ENCODE measurements at places on chromosomes 6 and 20. TPM values are rescaled to one million over a fixed set of nuclear protein-coding genes. Genes with fewer than 3 reads are reported as not detected.
A peak's percentile ranks its signal among the peaks of the same experiment; 100 is the strongest.

The CLPSL1 gene
- not detected for total RNA-seq

The SRSF12 gene
- not detected for total RNA-seq

The CPXM1 gene
- 1.1 TPM for total RNA-seq

The PAQR8 gene
- total RNA-seq, result 9.1 TPM

The MYT1 gene
- not detected for total RNA-seq

The HLA-DOA gene
- total RNA-seq, result 26.4 TPM

GRCh38 chr20:62953839-62954703 lies 1.6 kb downstream of the SLC17A9 start:
- H3K27ac ChIP-seq, result peak overlapping the region; percentile 80
- DNase-seq, result peak; percentile 95
- H3K27me3 ChIP-seq, result no peaks in the 10 kb centered on the region
- H3K4me1 ChIP-seq, result peaks cover 31% of the 10 kb centered on the region

- H3K27ac ChIP-seq, result no peak overlapping the region
- no peak for DNase-seq
- peaks cover 4% of the 10 kb centered on the region for H3K4me1 ChIP-seq
- no peaks in the 10 kb centered on the region for H3K36me3 ChIP-seq
Measured at GRCh38 chr6:119174879-119175817, 96.7 kb upstream of the FAM184A start.

- no peak for DNase-seq
Measured at GRCh38 chr20:40192529-40192928, 496.5 kb downstream of the MAFB start.

- H3K4me1 ChIP-seq, result no peaks in the 10 kb centered on the region
- no peaks in the 10 kb centered on the region for H3K36me3 ChIP-seq
- H3K4me3 ChIP-seq, result no peak overlapping the region
- no peak for DNase-seq
- H3K27ac ChIP-seq, result no peak overlapping the region
- H3K27me3 ChIP-seq, result no peaks in the 10 kb centered on the region
Measured at GRCh38 chr6:12884983-12885382, 168.4 kb downstream of the PHACTR1 start.

- H3K36me3 ChIP-seq, result no peaks in the 10 kb centered on the region
- no peak for DNase-seq
- no peak overlapping the region for H3K4me3 ChIP-seq
- H3K27ac ChIP-seq, result no peak overlapping the region
- H3K4me1 ChIP-seq, result no peaks in the 10 kb centered on the region
Measured at GRCh38 chr6:160327981-160328380, 20.2 kb upstream of the SLC22A3 start.

DNA sequence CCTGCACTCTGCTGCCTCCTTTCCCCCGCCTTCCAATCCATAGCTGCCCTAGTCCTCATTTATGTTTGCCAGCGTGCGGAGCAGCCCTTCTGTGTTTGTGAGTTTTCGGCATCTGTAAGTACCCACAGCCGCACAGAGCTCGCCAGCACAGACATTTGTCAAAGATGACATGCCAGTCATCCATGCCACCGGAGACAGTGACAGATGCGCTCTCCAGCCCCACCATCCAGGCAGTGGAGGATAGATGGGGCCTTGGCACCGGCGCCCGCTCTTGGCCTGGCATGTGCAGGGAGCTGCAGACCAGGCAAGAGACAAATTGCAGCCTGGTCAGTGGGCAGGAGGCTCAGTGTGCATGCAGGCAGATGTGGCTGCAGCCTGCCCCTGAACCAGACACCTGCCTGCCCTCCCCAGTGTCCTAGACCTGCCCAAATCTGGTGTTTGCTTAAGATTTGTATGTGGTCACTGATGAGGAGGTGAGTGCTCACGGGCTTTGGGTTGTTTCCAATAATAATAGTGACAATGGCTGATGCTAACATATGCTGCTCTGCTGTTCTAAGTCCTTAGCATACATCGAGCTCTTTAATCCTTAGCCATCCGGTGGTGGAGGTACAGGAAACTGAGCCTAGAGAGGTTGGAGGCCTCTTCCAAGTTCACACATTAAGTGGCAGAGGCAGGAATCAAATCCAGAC lies 78.1 kb downstream of the UNC5CL start:
- H3K27ac ChIP-seq, result no peak overlapping the region
- H3K36me3 ChIP-seq, result no peaks in the 10 kb centered on the region
- no peak overlapping the region for H3K4me3 ChIP-seq
- no peak for DNase-seq

DNA sequence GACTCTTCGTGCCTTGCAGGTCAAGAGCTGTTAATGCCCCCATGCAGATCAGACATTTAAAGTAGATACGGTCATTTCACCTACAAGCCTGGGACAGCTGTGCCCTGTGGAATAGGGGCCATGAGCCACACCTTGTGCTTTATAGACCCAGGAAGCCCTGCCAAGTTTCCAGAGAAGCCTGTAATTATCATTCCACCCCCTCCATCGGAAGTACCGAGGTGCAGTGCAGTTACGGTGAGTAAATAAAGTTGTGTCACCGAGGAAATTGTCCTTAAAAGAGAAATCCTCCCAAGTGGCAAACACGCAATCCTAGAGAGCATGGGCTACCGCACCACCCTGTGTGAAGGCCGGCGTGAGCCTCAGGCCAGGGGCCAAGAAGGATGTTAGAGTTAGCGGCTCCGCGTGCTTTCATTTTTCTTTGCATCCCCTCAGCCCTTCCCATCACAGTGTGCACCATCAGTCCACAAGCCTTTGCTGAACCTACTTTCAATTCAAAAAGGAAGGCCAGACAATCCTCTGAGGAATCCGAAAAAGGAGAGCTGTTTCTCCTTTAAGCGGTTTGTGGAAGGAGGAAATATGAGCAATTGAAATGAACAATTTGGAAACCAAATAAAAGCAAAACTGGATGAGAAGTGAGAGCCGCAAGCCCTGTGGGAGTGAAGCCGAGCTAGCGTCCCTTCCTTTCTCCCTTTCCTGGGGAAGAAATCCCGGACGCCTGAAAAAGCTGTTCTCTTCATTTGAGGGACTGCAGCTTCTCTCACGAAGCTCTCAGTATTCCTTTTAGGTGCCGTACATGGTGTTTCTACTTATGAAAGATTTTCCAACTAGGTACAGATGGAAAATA lies 183.3 kb upstream of the PDE10A start:
- H3K27ac ChIP-seq, result peak overlapping the region; percentile 16
- DNase-seq, result peak; percentile 66
- H3K36me3 ChIP-seq, result no peaks in the 10 kb centered on the region
- no peaks in the 10 kb centered on the region for H3K4me1 ChIP-seq
- peak overlapping the region; percentile 38 for H3K4me3 ChIP-seq
- H3K27me3 ChIP-seq, result no peaks in the 10 kb centered on the region

GRCh38 chr6:90490030-90490716 lies 96.7 kb downstream of the MAP3K7 start:
- no peaks in the 10 kb centered on the region for H3K36me3 ChIP-seq
- H3K4me3 ChIP-seq, result no peak overlapping the region
- H3K27ac ChIP-seq, result no peak overlapping the region

DNA sequence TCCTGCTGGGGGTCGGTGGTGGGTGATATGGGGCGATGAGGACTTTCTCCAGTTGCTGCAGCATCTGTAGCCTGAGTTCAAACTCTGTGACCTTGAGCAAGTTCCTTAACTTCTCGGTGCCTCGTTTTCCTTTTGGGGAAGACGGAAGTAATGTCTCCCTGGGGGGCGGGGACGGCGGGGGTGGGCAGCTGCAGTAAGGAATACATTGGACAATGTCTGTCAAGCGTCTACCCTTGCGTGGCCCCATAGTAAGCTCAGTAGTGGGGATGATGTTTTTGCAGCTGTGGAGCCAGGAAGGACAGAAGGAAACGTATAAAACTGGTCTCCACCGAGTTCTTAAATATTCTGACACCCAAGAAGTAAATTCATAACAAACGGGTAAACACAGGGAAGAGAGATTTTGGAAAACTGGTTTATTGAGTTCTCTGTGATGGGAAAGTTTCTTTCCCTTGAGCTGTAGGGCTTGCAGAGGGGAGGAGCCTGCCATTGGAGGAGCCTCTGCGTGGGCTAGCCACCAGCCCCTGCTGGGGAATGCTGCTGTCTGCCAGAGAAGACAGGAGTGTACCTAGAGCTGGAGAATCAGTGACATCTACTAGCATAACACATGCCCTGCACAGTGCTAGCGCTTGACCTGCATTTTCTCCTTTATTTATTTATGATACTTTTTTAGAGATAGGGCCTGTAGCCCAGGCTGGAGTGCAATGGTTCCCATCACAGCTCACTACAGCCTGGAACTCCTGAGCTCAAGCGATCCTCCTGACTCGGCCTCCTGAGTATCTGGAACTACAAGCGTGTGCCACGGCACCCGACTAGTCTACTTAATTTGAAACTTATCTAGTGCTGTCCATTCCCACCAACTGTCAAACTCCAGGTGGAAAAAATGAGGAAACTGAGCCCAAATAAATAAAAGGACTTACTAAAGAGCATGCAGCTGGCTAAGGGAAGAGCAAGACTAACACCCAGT lies 1.2 kb upstream of the ACSS1 start:
- peak; percentile 60 for DNase-seq
- no peaks in the 10 kb centered on the region for H3K36me3 ChIP-seq
- peak overlapping the region; percentile 82 for H3K4me3 ChIP-seq
- H3K27me3 ChIP-seq, result no peaks in the 10 kb centered on the region

DNA sequence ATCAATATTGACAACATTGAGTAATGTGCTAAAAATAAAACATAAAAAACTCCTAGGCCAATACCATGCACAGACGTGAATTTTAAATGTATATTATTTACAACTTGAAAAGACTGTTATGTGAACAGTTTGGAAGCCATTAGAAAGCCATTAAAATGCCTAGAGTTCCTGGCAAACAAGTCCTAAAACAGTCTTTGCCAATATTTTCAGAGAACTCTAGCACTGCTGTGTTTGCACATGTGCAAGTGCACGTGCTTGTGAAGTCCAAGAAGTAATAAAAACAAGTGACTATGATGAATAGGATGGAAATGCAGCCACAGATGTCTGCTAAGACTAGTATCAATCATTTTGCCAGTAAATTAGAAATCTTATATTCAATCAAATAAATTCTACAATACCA lies 1447.6 kb downstream of the GRIK2 start:
- no peaks in the 10 kb centered on the region for H3K4me1 ChIP-seq
- no peak overlapping the region for H3K27ac ChIP-seq
- H3K36me3 ChIP-seq, result no peaks in the 10 kb centered on the region
- no peak for DNase-seq

All from Peyer's patch (tissue), 4 donors.